ENCODE measurements at places on chromosomes 11 and 22.

GRCh38 chr22:47064016-47064415 is 301.6 kb downstream of the TBC1D22A start:
- DNase-seq: no peak

DNA sequence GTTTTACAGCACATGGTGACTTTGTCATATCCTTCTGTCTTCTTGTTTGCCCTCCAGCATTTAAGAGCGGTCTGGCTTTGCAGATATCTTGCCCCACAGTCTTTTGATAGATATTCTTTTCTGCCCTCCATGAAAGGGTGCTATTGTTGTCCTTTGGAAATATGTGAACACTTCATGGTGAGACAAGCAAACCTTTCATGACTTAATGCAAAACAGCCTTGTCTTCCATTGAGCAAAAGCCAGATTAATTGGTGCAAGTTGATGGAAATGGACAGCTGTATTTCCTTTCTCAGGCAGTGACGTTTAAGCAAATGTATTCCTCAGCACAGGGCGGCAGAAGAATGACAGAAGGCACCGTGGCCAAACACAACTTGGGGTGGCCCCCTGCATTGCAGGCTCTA is 4.4 kb downstream of the DCPS start:
- DNase-seq: no peak

GRCh38 chr11:44729713-44730112 is 3.0 kb downstream of the TSPAN18 start:
- no peak for DNase-seq

GRCh38 chr11:119637481-119637880 is 91.5 kb downstream of the NECTIN1 start:
- DNase-seq: no peak

DNA sequence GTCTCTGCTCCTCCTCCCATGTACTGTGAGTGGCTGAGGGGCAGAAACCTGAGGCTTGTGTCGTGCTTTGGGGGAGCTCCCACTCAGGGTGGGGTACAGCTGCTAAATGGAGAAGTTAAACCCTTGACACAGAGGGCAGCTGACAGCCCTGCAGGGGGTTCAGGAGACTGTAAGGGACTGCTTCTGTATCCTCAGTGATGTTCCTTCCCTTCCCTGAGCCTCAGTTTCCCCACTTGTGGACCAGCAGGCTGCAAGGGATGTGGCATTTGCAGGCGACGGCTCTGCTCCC is 15.6 kb downstream of the SYNGR1 start:
- DNase-seq: no peak

- no peak for DNase-seq
These were observed 1006.4 kb downstream of the BRD1 start for GRCh38 chr22:48821346-48821690.

DNA sequence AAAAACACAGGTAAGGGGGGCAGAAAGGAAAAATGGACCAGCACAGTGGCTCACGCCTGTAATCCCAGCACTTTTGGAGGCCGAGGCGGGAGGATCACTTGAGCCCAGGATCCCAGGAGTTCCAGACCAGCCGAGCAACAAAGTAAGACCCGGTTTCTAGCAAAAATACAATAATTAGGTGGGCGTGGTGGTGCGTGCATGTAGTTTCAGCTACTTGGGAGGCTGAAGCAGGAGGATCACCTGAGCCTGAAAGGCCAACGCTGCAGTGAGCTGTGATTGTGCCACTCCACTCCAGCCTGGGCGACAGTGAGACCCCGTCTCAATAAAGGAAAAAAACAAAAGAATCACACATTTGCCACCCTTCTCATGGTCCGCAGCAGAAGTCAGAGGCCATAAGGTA is 519.4 kb downstream of the BRD1 start:
- no peak for DNase-seq

- DNase-seq: no peak
These were observed 127.3 kb upstream of the TOP3B start for GRCh38 chr22:22109693-22110466.

All from fibroblast of skin of left biceps (primary cell).